Stimulated activated CD4-positive, alpha-beta T cell treated with anti-CD3 and anti-CD28 coated beads, Interleukin-1b, Interleukin-23, amount 100 ng/mL, for 24 hours (primary cell): ENCODE measurements at places on chromosomes 5 and 9.

DNA sequence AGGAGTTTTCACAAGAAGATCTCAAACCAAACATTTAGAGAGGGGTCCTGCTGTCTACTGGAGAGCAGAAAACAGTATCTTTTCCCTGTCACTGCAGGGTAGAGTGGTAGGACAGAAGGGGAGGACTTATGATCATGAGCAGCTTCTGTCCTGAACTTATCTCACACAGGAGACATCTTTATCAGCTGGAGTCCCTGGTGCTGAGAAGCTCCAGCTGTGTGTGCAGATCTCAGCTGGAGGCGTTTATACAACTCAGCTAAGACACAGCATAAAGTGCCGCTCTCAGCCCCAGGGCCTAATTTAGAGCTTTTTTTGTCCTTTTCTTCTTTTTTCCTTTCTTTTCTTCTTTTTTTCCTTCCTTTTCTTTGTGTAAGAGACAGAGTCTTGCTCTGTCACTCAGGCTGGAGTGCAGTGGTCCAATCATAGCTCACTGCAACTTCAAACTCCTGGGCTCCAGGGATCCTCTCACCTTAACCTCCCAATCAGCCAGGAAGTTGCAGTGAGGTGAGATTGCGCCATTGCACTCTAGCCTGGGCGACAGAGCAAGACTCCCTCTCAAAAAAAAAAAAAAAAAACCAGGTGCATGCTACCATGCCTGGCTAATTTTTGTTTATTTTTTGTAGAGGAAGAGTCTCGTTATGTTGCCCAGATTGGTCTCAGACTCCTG lies 31.9 kb downstream of the CCDC125 start:
- DNase-seq: no peak

DNA sequence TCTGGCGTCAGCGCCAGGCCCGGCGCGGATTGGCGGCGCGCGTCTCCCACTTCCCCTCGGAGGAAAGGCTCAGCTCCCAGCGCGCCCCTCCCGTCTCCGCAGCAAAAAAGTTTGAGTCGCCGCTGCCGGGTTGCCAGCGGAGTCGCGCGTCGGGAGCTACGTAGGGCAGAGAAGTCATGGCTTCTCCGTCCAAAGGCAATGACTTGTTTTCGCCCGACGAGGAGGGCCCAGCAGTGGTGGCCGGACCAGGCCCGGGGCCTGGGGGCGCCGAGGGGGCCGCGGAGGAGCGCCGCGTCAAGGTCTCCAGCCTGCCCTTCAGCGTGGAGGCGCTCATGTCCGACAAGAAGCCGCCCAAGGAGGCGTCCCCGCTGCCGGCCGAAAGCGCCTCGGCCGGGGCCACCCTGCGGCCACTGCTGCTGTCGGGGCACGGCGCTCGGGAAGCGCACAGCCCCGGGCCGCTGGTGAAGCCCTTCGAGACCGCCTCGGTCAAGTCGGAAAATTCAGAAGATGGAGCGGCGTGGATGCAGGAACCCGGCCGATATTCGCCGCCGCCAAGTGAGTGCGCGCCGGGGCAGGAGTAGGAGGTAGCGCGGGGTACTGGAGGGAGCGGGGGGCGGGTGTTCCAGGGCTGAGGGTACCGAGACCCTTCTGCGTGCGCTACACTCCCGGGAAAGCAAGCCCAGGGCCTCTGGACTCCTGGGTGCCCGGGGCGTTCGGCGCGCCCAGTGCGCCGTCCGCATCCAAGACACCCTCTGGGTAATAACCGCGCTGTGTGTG lies at the start of gene MSX2:
Gene MSX2 (plus strand): TSS at position 99 of the 777 bp plus-strand sequence. CDS start 78 bp downstream, at position 177.
- peak; percentile 1 for DNase-seq

GRCh38 chr5:493119-493701 lies 31.0 kb downstream of the SLC9A3 start:
- no peak for DNase-seq

DNA sequence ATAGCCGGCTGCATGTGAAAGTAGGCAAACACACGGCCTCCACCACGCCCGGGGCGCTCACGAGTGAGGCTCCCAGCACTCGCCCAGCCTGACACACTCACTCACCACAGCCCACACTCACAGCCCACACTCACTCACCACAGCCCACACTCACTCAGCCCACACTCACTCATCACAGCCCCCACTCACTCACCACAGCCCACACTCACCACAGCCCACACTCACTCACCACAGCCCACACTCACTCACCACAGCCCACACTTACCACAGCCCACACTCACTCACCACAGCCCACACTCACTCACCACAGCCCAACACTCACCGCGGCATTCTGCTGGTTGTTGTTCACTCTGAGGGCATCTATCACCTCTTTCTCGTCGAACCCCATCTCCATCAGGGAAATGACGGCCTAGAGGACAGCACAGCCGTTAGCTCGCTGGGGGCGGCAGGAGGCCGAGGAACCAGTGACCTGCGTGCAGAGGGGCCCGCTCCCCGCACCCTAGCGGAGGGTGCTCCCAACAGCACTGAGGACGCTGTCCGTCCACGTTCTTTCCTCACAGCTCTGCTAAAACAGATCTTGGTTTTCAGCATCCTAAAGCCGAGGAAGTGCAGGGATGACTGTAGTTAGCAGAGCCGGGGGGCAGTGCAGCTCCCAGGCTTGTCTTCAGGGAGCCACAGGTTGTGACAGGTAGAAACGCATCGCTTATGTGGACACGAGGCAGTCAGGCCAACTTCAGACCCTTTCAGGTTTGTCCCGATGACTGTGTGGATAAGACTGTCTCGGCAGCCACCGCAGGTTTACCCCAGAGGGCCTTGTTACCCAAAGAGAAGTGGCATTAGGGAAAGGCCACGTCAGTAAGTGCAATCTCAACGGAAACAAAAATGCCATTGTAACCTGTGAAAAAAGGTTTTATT lies 21.6 kb downstream of the UBAC1 start:
- no peak for DNase-seq

GRCh38 chr9:33510262-33511183 lies 13.5 kb upstream of the ANKRD18B start:
- peak; percentile 25 for DNase-seq

DNA sequence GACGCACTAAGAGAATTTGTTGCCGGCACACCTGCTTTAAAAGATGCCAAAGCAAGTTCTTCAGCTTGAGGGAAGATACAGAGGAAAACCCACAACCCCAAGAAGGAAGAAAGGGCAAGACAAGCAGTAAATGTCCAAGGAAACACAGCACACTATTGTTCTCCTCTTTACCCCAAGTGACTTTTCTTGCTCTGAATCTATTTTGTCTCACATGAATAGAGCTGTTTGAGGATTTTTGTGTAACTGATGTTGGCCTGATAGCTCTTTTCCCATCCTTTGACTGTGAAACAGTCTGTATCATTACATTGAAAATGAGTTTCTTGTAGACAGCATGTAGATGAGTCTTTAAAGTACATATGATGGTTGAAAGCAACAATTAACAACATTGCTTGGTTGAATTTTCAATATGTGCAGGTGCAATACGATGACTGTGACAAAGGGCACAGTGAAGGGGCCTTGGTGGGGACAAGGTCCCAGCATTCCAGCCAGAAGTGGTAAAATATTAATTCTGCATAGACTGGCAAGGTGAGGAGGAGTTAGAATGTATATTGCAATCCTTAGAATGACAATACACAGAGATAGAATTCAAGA lies 16.8 kb upstream of the CEP72 start:
- DNase-seq: no peak

DNA sequence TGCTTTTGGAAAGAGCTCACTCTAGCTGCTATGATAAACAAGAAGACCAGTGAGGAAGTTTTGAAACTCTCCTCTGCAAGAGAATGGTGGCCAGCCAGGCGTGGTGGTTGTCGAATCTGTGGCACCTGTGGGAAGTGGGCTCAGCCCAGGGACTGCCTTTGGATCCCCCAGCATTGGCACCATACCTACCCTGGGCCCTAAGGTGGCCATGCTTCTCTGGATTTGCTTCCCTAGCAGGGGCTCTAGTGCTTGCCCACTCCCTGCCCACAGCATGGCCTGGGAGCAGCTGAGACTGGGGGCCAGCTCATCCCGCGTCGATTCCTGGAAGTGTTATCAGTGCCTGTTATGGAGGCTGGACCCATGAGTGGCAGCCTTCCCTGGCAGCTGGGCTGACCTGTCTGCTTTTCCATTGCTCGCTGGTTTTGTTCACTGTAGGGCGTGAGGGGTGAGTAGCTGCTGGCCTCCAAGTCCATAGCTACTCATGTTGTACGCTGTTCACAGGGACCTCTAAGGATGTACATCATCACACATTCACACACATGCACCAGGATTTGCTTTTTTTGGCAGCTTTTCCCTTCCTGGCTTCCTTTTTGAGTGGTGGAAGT lies 2.3 kb downstream of the SLC22A4 start:
- no peak for DNase-seq

DNA sequence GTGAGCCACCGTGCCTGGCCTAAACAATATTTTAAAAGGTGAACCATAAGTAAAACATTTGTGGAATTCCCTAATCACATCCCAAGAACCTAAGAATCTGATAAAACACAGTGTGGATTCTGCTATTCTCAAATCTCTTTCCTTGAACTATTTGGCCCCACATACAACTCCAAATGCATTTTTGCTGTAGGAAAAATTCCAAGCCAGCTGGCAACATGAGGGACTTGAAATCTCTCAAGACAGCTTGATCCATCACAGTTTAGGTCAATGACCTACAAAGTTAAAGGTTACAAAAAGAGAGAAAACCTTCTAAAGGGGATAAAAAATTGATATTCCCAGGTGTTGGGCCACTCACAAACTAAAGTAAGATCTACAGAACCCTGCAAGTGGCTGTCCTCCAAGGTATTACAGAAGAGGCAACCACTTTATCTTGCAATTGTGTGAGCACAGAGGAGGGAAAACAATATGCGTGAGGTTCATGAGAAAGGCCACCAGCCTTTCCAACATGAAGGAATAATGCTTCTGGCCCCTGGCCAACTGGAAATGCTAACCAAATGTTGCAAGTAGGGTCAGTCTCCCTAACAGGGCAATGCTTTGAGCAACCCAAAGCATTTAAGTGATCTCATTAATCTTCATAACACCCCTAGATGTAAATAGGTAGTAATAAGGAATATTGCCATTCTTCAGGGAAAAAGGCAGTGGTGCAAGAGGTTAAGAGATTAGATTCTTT lies 221.4 kb downstream of the SEMA5A start:
- DNase-seq: no peak

DNA sequence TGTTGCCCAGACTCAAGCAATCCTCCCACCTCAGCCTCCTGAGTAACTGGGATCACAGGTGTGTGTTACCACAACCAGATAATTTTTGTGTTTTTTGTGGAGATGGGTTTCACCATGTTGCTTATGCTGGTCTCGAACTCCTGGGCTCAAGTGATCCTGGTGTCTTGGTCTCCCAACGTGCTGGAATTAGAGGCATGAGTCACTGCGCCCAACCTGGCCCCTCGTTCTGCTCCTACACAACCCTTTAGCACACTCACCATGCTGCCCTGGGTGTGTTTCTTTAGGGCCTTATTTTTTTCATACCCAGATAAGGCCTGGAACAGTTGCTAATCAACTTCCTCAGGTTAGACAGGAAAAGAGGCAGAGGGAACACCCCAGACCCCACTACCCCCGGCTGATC lies 2.6 kb downstream of the PDZD2 start:
- no peak for DNase-seq

DNA sequence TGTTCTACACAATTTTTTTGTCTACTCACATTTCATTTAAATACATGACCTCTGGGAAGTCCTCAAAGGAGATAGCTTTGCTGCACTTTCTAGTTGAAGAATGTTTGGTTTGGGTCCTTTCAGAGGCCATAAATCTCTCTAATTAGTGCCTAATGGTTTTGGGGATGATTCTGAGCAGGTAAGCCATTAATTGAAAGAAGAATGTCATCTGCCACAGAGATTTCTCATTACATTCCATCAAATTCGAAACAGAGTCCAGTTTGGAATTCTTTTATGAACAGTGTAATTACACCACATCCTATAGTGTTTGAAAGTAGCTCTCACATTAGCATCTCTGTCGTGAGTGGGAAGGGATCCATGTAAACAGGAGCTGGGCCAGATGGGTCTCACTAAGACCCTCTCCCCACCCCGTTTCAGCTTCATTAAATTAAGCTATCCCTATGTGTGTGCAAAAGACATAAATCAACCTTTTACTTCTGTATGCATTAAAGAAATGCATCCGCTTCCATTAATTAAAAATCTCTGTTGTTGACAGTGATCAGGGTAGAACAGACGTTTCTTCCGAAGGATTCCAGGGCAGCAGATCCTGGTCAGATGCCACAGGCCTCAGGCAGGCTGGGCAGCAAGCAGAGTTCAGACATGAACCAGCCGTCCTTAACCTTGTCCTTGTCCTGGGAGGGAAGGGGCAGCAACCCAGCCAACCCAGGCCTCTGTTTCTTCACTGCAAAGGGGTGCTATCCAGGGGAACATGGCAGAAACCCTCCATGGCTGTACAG lies 99.8 kb upstream of the MAP1B start:
- DNase-seq: no peak

DNA sequence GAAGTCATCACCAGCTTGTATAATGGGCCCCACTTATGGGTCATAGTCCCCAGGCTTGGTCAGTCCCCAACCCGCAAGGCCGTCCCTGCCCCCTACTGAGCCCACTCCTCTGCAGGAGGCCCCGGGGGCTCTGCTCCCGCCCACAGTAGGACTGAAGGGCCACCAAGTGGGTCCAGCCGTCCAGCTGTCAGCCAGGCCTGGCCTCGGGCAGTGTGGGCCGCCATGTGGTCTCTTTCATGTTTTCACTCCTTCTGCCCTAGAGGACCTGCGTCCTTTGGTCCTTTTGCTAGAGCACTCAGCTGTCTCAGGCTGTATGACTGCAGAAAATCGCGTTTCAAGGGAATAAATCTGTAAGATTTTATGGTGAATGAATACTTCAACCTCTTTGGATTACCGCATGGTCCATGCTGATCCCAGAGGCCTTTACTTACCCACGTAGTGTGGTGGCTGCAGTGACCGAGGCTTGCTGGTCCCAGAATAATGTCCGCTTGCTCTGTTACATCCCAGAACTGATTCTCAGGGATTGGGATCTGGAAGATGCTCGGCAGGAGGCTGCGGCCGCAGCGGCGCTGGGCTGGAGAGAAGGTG lies 105.7 kb upstream of the FAM120A start:
- no peak for DNase-seq

GRCh38 chr5:149435015-149435376 lies 55.9 kb upstream of the IL17B start:
- DNase-seq: no peak

GRCh38 chr5:168672016-168672415 lies 92.8 kb upstream of the PANK3 start:
- DNase-seq: no peak

DNA sequence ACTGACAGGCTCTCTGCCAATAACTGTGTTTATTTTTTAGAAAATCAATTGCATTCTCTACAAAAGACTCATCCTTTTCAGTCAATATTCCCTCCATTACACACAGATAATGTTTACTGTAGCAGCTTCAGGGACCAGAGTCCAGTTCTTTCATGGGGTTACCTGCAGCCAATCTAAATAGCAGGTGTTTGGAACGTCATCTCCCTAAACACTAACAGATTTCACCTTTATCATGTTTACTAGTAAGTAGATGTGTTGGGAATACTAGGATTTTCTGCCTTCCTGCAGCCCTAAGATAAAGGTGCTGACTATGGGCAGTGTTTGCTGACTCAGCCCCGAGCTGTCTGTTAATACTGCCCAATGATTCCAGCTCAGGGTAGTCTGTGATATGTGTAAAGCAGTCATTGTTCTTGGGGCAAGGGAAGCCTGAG lies 447.0 kb downstream of the KIF4B start:
- no peak for DNase-seq

- no peak for DNase-seq
Measured at GRCh38 chr9:98121058-98121457, 2.0 kb upstream of the TRIM14 start.
